Stimulated activated CD8-positive, alpha-beta memory T cell treated with anti-CD3 and anti-CD28 coated beads, Interleukin-12 subunit alpha, Interleukin-12 subunit beta, amount 100 ng/mL, for 1 hour (primary cell): ENCODE measurements at places on chromosomes 1 and 21.

DNA sequence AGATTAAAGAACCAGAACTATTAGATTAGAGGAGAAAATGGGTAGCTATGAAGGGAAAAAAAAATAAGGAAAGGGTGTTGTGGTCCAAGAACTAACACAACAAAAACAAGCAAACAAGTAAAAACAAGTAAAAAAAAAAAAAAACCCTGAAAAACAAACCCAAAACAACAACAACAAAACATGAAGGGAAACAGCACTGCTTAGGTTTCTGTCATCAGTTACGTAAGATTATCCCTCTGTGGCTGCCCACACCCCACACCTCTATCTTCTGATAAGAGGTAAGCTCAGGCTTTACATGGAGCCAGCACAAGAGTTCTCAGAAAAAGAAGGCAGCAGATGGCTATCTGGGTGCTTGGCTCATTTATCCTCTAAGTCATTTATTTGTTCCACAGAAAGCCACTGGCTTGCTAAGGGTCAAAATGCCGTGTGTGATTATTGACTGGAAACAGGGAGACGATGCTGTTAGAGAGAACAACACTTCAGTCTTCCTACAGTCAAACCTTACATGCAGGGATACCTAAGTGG, 57.5 kb downstream of the KIAA0319L start:
- DNase-seq = no peak

GRCh38 chr1:31376375-31377134, 3.7 kb upstream of the FABP3 start:
- DNase-seq = no peak

DNA sequence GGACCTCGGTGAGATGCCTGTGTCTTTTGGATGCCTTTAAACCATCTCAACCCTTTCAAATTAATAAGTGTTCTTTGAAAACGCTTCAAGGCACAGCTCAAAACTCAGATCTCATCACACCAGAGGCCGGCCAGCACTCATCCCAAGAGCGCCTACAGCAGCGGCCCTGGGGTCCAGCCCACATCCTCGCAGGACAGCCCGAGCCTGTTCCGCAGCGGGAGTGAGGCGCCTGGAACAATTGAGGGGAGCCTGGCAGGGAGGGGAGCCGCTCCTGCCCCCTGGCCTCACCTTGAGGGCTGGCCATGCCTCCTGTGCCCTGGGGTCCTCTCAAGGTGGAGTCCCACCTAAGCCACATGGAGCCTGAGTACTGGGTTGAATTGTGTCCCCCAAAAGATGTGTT, 37.9 kb downstream of the ACOT7 start:
- DNase-seq = no peak

DNA sequence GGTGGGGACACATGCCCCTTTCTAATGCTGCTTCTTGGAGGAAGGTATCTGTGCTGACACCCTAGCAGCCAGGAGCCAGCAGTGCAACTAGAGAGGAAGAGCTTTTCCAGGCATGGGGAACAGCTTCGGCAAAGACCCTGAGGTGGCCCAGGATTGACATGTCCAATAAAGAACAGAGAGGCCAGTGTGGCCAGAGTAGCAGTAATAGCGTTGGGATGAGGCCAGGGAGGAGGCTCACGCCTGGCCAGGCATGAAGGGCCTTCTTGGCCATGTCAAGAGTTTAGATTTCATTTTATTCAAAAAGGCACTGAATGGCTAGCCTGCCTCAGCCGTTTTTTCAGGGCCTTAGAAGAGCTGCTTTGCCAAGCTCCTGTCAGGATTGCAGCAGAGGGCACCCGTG, 16.3 kb upstream of the ADAMTSL4 start:
- no peak for DNase-seq

DNA sequence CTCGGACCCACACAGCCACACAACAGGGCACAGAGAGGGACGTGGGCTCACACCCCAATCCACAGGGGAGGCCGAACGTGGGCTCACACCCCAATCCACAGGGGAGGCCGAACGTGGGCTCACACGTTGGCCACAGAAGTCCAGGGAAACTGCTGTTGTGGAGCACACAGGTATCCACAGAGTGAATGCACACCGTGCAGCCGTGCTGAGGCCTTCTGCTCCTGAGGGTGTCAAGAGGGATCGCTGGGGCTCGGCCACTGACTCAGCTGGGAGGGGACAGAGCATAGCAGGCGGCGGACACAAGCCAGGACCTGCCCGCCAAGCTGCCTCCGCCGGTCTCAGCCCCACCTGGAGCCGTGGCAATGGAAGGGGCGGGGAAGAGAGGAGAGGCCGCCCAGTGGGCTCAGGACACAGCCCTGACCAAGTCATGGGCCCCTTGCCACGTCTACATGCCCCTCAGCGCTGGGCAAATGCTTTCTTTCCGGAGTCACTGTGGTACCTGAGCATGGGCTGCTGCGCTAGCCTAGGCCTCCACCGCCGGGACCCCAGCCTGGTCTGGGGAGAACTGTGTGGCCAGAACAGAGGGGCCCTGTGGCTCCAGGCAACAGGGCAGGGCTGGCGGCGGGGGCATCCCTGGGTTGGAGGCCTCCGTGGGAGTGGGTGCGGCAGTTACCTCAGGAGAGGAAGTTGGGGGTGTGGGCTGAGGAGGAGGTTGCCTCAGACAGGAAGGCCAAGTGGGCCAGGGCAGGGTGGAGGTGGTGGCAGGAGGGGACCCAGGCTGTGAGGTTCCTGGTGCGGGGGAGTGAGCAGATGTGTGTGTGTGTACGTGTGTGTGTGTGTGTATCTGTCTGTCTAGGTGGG, 1.2 kb downstream of the SYTL1 start:
- DNase-seq = peak; percentile 63

DNA sequence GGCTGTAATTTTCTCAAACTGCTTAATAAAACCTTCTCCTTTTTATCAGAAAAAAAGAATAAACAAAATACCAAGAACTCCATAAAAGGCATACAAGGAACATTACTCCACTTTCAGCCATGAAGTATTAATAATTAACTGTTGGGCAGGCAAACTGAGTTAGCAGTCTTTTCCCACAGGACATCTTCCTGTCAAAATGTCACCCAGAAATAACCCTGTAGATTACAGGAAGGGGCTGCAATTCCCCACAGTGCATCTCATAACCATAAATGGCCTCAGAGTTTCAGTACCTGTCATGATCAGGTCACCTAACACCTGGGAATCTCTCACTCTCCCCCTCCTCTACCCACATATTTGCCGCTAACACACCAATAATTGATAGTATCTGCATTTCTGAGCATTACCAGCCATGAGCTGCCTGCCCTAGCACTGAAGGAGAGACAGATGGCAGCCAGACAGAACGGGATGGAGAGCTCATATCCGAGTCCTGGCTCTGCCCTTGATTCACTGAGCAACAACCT, 475.0 kb downstream of the SMYD3 start:
- DNase-seq = no peak

GRCh38 chr1:56450004-56450666, 129.2 kb downstream of the PLPP3 start:
- no peak for DNase-seq

GRCh38 chr21:40853956-40854688, 7.2 kb upstream of the DSCAM start:
- DNase-seq = no peak

GRCh38 chr1:192905049-192905448, 96.2 kb downstream of the RGS2 start:
- DNase-seq = no peak

DNA sequence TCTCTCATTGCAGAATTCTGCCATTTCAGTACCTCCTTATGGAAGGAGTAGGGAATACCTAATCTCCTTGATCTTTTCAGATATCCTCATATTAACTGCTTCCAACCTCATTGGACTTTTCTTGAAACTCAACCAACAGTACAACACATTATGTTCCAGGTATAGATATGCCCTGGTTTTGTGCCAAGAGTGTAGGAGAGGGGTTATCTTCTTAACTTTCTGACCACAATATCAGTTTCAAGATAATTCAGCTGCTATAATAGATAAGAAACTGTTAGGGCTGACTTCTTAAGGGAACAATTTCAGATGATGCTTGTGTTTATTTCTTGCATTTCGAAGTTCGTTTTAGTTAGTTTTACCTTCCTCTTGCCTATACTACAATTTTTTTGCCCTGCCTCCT, 2.1 kb upstream of the LPGAT1 start:
- DNase-seq = no peak

GRCh38 chr1:197521118-197521739, 253.2 kb downstream of the CRB1 start:
- no peak for DNase-seq

DNA sequence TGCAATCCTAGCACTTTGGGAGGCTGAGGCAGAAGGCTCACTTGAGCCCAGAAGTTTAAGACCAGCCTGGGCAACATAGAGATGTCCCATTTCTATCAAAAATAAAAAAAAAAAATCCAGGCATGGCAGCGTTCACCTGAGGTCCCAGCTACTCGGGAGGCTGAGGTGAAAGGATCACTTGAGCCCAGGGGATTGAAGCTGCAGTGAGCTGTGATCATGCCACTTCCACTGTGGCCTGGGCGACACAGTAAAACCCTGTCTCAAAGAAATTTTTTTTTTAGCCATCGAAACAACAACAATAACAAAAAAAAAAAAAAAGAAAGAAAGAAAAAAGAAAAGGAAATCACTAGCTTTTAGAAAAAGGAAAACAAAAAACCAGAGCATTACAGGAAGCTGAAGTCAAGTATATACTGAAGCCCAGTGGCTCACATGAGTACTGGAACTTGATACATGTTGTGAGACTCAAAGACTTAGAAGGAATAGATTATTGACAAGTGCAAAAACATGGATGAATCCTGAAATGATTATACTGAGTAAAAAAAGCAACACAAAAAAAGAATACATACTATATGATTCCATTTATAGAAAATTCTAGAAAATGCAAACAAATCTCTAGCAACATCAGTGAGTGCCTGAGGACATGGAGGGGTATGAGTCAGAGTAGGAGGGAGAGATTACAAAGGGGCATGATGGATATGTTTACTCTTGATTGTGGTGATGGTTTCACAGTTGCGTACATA, 6.1 kb upstream of the RABGAP1L start:
- no peak for DNase-seq

DNA sequence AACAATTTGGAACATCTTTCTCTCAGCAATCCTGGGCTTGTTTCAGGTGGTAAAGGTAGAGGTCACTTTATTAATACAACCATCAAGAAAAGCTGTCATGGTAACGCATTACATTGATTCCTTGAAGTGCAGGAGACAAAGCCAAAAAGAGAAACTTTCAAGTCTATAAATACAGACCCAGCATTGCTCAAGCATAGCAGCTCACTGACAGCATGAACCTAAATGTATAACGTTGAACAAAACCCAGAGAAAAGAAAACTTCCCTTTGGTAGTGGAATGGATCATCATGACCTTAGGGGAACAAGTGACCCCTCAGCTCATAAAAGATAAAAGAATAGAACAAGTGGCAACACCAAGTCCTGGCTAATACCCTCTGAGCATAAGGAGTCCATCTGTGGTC, 332.2 kb downstream of the NTNG1 start:
- DNase-seq = no peak

DNA sequence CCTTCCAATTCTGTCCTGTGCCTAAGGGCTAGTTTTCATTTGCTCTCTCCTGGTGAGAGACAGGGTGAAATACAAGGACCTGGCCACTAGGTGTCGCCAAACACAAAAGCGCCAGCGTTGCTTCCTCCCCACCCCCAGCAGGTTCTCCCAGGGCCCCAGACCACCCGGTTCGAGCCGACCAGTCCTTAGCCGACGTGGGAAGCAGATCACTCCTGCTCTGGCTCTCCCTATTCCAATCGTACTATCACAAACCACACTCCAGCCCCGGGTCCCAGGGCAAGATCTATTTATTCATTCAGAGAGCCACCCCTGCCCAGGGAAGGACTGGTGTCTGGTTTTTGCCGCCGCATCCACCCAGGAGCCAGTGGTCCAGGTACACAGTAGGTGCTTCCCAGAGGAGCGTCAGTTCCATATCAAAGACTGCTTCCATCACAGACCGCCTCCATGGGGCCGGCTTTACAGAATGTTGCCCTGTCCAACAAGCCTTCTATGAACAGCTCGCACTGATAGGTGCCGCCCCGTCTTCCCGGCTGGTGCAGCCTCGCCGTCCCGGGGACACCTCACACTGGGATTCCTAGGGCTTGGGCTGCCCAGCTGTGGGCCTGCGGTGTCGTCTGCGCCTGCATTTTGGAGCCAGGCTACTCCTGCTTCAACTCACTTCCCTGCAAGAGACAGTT, 35.0 kb downstream of the CTNNBIP1 start:
- DNase-seq = peak; percentile 59

- DNase-seq = no peak
Measured at GRCh38 chr1:206526064-206526911, 19.0 kb downstream of the RASSF5 start.

- no peak for DNase-seq
Measured at GRCh38 chr21:18138507-18138906, 106.1 kb upstream of the CHODL start.

GRCh38 chr1:201795066-201795465, 33.9 kb upstream of the IPO9 start:
- no peak for DNase-seq

- no peak for DNase-seq
Measured at GRCh38 chr21:33396436-33396835, 6.8 kb upstream of the IFNGR2 start.

- no peak for DNase-seq
Measured at GRCh38 chr1:21657456-21658190, 11.5 kb downstream of the RAP1GAP start.

- DNase-seq = no peak
Measured at GRCh38 chr1:27505420-27505680, 15.4 kb upstream of the WASF2 start.

- no peak for DNase-seq
Measured at GRCh38 chr1:159902541-159902940, 2.6 kb upstream of the CFAP45 start.

DNA sequence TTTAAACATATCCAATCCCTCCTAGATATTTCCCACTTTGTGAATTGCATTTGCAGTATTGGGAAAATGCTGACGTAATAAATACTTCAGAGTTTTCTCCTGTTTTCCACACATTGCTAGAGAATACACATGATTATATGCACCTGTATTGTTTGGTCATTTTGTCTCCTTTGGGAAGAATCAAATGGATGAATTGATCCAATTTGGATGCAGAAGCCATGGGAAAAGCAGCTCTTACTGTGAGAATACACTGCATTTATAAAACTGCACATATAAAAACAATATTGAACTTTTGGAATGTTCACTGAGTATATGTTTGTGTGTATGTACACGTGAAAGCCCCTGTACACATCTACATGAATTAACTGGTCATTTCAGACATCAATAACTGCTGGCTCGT, 306.6 kb upstream of the LYPLAL1 start:
- no peak for DNase-seq

- no peak for DNase-seq
Measured at GRCh38 chr21:16040601-16041000, 310.8 kb downstream of the USP25 start.

- DNase-seq = no peak
Measured at GRCh38 chr1:38153778-38154470, 107.3 kb upstream of the POU3F1 start.

DNA sequence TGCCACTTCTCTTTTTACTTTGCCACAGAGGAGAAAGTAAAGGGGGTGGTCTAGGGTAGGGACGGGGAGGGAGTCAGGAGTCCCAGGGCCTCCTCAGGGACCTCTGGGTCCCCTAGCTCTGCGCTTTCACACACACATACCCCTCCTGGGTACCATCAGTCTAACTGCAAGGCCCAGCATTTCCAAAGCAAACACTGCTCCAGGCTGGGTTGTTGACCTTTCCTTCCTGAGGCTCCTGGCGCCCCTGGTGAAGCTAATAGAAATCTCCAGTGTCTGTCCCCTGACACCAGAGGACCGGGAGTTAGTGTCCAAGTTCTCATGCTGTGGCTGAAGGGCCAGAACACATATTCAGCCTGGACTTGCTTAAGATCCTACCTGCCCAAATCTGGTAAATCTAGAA, 3.9 kb downstream of the TMEM63A start:
- no peak for DNase-seq
